ENCODE measurements at places on chromosomes 7 and 10.

- no peak for DNase-seq
Observed at GRCh38 chr7:95642173-95642572, 45.9 kb upstream of the PDK4 start.

GRCh38 chr10:124640056-124640455 is 104.1 kb downstream of the FAM53B start:
- DNase-seq, result no peak

DNA sequence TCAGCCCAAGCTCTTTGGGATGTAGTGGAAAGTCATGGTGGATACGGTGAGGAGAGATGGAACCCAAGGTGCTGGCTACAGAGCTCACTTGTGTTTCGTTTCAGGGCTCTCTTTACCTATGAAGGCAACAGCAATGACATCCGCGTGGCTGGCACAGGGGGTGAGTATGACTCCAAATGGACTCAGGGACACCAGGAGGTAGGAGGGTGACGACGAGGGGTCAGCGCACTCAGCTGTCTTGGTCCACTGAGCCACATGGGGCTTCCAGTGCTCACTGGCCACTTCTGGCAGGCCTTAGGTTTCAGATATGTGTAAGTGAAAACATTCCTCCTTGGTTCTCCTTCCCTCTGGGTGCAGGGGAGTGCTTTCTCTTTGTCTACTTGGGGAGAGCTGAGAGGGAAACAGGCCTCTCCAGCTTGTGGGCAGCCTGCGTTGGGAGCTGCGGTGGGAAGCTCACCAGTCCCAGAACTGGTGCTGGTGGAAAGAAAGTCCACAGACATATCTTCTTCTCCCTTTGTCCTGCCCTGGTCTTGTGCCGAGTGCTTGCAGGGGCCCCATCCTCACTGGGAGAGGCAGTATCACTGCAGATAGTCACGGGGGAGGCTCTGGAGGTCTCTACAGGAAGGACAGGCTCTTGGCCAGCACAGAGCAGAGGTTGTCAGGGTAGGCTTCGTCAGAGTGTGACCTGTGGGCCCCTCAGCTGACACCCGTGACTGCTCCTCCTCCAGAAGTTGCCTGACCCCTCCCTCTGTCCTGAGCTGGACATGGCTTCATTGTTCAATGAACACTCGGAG is 5.8 kb downstream of the DBNL start:
- no peak for DNase-seq

GRCh38 chr7:135964274-135964673 is 12.9 kb downstream of the MTPN start:
- no peak for DNase-seq

DNA sequence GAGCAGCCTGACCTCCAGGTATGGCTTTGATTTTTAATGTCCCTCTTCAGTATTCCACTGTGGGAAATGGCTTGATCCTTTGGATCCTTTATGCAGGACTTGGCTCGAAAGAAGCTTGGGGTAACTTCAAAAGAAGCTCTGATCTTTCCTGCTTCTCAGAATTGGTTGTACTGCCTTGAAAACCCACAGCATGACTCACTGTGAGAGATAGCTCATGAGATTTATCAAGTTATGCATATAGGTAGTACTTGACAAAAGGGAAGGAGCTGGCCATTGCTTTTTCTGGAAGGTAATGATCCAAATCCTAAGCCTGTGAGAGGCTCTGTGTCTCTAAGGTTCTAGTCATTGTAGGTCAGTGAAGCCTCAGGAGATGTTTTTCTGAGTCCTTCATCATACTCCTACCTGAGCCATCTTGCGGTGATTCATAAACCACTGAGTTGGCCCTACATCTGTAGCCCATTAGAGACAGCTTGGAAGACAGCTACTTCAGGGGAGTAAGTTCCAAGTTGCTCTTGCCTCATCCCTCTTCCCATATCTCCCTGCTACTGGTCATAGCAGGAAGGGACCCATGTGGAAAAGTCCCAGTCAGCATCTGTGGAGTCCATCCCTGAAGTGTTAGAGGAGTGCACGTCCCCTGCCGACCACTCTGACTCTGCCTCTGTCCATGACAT is 36.7 kb upstream of the NFKB2 start:
- DNase-seq, result no peak

DNA sequence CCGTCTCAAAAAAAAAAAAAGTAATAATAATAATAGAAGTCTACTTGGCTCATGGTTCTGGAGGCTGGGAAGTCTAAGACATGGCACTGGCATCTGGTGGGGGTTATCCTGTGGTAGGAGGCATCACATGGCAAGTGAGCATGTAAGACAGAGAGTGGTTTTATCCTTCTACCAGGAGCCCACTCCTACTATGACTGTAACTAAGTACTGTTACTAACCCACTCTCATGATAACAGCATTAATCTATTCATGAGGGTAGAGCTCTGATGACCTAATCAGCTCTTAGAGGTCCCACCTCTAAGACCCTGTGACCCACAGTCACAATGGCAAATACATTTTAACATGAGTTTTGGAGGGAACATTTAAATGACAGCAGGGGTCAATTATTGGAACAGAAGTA is 43.3 kb upstream of the NRF1 start:
- DNase-seq, result no peak

DNA sequence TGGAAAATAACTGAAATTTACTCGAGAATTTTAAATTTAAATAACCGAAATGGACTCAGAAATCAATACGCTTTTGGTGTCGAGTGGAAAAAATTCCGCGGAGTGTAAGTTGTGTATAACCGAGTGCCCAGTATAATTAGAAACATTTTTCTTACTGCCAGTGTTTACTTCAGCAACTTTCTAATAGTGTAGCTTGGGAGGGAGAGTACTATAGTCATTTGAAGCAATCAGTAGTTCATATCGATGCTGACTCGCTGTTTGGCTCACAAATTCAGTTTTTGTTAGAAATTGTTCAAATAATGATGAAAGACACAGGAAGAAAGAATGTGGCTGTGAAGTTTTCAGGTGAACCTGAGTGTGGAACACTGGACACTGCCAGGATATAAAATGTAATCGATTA is 658.6 kb upstream of the FOXK1 start:
- no peak for DNase-seq

All from T-helper 2 cell (primary cell).